Activated gamma-delta T cell (primary cell): ENCODE measurements at places on chromosomes 12 and 14.

DNA sequence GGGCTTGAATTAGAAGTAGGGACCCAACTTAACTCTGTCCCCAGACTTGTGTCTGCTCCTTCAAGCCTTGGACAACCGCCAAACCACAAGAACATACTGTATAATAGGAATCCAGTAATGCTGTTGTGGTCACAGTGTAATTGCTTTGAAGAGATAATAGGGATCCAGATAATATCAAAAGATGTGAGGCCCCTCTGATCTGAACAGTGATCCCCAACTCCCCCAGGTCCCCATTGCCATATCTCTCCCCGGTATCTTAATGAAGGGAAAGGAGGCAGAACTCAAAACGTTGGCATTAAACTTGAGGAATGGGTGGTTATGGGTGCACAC, 8.5 kb upstream of the PLEKHH1 start:
- DNase-seq: no peak

- DNase-seq: no peak
These were observed 165.1 kb downstream of the SLC38A4 start for GRCh38 chr12:46660719-46661109.

- DNase-seq: no peak
These were observed 112.7 kb upstream of the EGLN3 start for GRCh38 chr14:34063470-34064164.

DNA sequence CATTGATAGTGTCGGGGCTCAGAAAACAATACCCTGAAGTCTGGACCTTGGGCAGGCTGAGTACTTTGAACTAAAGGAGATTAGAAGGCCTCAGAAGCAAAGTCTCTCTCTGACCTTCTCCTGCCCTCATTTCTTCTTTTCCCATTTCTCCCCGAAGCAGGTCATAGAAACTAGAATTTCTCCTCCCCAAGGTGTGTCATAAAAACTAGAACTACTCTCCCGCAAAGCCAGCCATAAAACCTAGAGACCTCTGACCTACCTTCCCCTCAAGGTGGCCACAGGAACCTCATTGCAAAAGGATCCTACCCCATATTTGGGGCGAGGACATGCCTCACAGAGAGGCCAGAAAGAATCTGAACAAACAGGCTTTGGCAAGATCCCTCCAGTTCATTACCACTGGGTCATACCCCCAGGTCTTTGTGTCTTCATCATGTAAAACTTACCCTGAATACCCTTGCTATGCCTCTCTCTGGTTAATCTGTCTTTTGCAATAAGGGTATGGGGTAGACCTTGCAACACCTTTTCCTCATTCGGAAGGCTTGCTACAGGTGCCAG, 64.7 kb upstream of the ZFP36L1 start:
- no peak for DNase-seq

DNA sequence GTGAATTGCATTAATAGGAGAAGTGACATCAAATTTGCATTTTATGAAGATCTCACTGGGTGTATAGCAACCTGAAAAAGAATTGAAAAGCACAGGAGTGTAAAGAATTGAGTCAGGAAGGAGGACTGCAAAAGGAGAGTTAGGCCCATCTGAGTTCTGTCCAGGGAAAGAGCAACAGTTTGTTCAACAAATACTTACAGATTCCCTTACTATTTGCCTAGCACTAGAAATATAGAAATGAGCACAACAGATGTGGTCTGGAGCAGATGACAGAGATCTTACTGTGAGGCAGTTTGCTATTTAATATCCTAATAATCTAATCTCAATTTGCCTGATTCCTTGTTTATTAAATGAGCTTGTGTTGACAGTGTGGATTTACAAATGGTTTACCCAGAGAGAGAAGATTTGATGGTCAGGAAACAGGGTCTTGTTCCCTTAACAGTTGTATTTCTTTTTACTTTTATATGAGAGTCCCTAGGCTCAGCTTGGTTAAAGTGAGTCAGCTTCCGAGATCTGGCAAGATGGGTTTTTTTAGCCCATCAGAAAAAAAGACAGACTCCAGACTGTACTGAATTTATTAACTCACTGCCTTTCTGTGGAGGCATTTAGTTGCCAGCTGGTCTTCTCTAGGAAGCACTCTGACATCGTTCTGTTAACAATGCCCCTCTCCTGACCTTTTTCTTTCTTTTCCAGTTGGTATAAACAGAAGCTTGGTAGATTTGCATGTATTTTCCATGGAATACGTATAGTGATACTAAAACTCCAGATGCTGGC, 229.7 kb downstream of the TTC6 start:
- DNase-seq: no peak

GRCh38 chr14:94961386-94962165, 191.7 kb upstream of the GSC start:
- no peak for DNase-seq

DNA sequence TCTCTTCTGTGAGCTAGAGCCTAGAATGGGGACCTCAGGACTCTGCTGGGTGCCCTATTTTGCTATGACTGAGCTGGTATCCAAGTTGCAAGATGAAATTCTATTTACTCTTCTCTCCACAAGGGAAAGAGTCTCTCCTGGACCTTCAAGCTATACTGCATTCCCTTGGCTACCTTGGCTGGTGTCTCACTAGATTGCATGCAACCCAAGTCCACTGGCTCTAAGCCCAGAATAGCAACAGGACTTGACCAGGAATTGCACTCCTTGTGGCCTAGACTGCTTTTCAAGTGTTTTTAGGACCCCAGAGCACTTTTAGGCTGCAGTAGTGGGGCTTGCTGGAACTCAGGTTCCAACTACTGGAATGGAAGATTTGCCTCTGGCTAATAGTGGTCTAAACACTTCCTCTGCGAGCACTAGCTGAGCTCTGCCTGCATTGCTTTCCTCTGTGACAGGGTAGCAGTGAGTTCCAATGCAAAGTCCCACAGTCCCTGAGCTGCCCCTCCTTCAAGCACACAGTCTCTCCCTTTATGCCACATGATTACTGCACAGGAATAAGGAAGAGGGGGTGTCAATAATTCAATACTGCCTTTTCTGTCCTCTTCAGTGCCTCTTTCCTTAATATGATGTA, 1009.1 kb upstream of the FLRT2 start:
- no peak for DNase-seq
